Stimulated activated CD4-positive, alpha-beta T cell treated with anti-CD3 and anti-CD28 coated beads, Interleukin-1b, Interleukin-23, amount 100 ng/mL, for 1 hour (primary cell): ENCODE measurements at places on chromosomes 2 and 18.
A peak's percentile ranks its signal among the peaks of the same experiment; 100 is the strongest.

DNA sequence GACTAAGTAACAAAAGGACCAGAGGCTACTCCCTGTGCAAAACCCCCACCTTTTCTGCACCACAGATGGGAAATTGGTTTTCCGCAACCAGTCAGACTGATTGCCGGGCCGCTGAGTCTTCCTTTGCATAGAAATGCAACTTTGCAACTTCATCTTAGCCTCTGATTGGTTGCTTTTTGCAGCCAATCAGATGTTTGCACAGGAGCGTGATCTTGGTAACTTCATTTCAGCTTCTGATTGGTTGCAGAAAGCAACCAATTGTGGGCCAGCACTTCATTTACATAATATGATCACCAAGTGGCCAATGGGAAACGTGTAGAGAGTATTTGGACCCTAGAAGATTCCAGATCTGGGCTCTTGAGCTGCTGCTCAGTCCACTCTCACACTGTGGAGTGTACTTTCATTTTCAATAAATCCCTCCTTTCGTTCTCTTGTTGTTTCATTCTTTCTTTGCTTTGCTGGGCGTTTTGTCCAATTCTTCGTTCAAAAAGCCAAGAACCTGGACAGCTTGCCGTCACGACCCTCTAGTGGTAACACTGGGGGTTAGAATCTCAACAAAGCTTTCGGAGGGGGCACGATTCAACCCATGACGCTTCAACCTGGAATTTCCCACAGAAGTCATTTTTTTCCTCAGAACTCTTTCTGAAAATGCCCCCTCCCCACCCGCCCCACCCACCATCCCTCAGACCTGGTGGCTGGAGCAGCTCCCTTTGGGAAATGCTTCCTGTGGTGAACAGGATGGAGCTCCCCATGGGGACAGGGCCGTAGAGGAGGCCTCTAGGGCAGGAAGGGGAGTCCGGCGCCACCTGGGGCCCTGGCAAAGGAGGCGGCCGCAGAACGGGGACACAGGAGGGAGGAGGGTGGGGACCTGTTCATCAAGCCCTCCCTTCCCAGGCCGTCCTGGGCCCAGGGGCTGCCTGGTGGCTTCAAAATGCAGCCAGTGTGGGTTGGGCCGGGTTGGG, 31.8 kb upstream of the KCNF1 start:
- no peak for DNase-seq

DNA sequence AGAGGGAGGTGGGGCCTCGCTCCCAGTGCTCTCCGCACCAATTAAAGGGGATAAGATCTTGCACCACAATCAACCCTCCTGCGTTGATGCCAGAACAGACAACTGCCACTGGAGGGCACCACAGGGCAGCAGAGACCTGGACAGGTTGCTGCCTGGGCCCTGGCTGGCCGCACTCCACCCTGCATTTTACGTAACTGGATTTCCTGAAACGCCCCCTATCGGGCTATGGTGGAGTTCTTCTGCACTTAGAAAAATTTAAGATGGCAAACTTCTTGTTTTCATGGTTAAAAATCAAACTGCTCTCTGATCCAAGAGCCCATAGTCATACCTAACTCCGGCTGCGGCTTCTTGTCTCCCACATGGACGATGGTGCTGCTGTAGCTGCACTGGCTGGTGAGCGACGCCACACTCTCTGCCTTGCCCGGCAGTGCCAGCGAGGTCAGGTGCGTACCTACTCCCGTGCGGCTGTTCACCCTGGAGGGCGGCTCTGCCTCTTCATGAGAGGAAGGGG, 16.8 kb upstream of the HES6 start:
- DNase-seq = peak; percentile 27

DNA sequence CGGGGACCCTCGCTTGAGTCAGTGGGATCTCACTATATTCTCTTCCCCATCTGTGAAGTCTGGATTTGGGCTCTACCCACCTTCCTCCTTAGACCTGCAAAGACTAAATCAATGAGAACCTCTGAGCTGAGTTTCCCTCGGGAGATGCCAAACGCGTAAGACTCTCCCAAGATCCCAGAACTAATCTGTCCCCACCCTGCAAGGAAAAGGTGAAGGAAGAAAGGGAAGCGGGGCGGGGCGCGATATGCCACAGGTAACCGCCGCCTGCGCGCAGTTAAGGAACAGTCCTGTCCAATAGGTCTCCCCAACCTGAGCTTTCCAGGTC, 780 bp downstream of the SRD5A2 start:
- no peak for DNase-seq

DNA sequence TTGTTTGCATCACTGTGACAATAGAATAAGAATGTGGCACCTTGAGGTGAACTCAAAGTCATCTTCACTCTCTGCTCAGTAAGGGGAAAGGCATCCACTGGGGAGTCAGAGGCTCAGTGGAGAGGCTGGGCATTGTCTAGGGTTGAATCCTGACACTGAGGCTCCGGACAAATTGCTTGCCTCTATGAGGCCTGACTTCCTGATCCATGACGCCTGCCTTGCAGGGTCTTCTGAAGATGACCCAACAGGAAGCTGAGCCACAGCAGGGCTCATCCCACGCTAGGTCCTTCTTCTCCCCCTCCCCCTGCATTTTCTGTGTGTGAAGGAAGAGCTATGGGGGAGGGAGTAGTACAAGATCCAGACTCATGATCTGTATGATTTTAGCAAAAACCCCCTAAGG, 265.1 kb downstream of the SH3BP4 start:
- no peak for DNase-seq
